ENCODE measurements at places on chromosomes 2 and 18. TPM values are rescaled to one million over a fixed set of nuclear protein-coding genes. Genes with fewer than 3 reads are reported as not detected.

NOL4 gene
- not detected for total RNA-seq

RNF152 gene
- total RNA-seq: 12.8 TPM

DNA sequence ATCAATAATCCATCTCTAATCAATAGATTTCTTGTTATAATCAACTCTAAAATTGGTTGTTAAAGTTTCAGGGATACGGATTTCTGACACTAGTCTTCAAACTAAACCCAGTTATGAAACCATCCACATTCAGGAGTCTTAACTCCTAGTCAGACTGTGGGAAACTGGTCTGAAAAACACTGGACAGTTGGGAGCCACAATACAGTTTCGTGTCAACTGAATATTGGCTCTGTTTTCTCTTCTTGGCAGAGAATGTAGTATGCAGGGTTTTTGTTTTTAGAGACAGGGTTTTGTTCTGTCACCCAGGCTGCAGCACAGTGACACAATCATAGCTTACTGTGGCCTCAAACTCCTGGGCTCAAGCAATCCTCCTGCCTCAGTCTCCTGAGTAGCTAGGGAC lies 123.1 kb downstream of the RTTN start:
- no peak for DNase-seq

DNA sequence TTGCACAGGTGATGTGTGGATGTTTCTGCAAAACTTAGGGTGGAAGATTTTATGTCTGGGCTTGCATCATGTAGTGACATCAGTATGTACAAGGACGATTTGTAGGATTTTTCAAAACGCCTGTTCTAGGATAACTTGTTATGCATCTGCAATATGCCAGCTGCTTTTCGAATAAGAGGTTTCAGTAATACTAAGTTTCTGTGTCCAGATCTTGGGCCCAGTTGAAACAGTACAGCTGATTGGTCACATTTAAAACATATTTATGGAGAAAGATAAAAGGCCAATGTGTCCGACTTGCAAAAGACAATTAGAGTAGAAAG lies 1.2 kb downstream of the PTPN4 start:
- peak; percentile 66 for DNase-seq

- no peak for DNase-seq
Observed at GRCh38 chr2:113160962-113161361, 12.8 kb upstream of the PSD4 start.

Data from fibroblast of the aortic adventitia (primary cell).